Heart right ventricle (tissue), 16 donors: ENCODE measurements at places on chromosomes 16 and 17. TPM values are rescaled to one million over a fixed set of nuclear protein-coding genes. Genes with fewer than 3 reads are reported as not detected.

GRCh38 chr16:87404764-87405625 lies 12.9 kb downstream of the MAP1LC3B start:
- no peak for DNase-seq

GRCh38 chr16:65570261-65570660 lies 448.4 kb upstream of the CDH11 start:
- no peak for DNase-seq

- DNase-seq, result peak; percentile 19
These were observed 763 bp upstream of the SOX9 start for GRCh38 chr17:72119873-72120641.

DNA sequence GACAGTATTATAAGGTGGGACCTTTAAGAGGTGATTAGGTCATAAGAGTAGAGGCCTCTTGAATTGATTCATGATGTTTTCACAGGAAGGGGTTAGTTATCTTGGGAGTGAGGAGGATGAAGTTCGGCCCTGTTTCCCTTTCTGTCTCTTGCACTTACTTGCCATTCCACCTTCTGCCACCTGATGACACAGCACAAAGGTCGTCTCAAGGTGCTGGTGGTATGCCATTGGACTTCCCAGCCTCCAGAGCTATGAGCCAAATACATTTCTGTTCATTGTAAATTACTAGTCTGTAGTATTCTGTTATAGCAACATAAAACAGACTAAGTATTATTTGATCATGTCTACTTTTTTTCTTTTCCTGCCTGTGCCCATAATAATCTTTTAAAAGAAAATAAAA lies 23.5 kb downstream of the CHD9 start:
- no peak for DNase-seq

DNA sequence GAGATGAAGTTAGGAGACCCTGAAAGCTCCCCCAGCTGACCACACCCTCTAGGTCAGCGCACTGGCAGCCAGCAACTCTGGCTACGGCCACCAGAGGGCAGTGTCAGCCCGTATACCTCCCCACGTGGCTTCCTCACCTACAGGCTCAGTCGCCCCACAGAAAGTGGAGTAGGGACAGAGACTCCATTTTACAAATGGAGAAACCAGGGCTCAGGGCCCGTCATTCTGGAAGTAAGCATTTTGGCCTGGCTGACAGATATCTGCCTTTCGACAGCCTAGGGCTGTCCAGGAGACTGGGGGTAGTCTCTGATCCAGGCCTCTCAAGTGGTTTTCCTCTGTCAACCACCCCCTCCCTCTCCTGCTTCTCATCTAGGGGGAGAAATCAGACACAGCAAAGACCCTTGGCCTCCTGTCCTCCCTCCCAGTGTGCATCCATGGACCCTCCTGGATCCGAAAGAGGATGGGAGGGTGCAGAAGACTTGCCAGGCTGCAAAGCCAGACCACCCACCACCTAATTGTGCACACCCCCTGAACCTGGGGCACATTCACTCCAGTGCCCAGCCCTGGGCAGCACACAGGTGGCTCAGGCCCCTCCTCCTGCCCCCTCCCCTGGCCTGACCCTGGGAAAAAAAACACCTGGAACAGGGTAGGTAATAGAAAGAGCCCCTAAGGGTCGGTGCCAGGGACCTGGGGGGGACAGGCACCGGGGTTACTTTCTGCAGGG lies 3.8 kb upstream of the HAP1 start:
- DNase-seq, result peak; percentile 82

GRCh38 chr16:21276090-21276489 lies 2.0 kb downstream of the CRYM start:
- DNase-seq, result no peak

- DNase-seq, result no peak
These were observed 5.2 kb downstream of the CCDC154 start for GRCh38 chr16:1439058-1439698.

DNA sequence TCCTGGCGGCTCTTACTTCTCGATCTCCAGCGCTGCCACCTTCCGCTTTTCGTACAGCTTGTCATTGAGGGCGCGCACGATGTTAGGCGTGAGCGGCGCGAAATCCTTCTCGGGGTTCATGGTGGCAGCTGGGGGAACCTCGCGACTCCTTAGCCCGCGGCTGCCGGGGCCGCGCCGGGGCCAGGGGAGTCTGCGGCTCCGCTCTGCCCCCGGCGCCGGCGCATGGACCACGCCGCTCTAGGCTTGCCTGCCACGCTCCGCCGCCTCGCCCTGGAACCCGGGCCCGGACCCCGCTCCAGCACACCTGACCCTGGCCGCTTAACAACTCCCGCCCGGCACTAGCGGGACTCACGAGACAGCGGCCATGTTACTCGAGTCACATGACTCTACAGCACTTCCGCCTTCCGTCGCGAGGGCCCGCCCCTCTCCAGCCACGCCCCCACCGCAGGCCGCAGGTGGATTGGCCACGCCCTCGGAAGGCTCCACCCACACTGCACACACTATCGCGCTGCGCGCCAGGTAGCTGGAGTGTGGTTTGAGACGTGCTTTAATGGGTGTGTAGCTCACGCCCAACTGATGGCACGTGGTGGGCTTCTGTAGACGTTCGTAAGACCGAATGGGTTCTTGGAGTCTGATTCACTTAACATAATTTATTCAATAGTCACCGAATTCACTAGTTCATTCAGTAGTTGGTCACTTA lies at the start of gene VAC14:
Gene VAC14 (minus strand): TSS at position 378 of the 700 bp plus-strand sequence. CDS start 258 bp downstream, at position 120.
- peak; percentile 85 for DNase-seq

GRCh38 chr16:13153696-13154095 lies 252.3 kb downstream of the SHISA9 start:
- no peak for DNase-seq

GRCh38 chr17:39360537-39360936 lies 40.9 kb downstream of the FBXL20 start:
- DNase-seq, result peak; percentile 32

Gene KRT24
- total RNA-seq, result not detected

Gene SOX15
- 0.23 TPM for total RNA-seq

Gene KIAA0753
- 4.3 TPM for total RNA-seq

Gene HYDIN
- 1.8 TPM for total RNA-seq

Gene CLEC18B
- not detected for total RNA-seq

Gene PIRT
- total RNA-seq, result not detected

Gene AOC3
- total RNA-seq, result 7.4 TPM

Gene NLGN2
- 5.9 TPM for total RNA-seq

Gene MGAT5B
- total RNA-seq, result 0.15 TPM

Gene KRTAP4-4
- not detected for total RNA-seq
